ENCODE measurements at places on chromosomes 5 and 9.

DNA sequence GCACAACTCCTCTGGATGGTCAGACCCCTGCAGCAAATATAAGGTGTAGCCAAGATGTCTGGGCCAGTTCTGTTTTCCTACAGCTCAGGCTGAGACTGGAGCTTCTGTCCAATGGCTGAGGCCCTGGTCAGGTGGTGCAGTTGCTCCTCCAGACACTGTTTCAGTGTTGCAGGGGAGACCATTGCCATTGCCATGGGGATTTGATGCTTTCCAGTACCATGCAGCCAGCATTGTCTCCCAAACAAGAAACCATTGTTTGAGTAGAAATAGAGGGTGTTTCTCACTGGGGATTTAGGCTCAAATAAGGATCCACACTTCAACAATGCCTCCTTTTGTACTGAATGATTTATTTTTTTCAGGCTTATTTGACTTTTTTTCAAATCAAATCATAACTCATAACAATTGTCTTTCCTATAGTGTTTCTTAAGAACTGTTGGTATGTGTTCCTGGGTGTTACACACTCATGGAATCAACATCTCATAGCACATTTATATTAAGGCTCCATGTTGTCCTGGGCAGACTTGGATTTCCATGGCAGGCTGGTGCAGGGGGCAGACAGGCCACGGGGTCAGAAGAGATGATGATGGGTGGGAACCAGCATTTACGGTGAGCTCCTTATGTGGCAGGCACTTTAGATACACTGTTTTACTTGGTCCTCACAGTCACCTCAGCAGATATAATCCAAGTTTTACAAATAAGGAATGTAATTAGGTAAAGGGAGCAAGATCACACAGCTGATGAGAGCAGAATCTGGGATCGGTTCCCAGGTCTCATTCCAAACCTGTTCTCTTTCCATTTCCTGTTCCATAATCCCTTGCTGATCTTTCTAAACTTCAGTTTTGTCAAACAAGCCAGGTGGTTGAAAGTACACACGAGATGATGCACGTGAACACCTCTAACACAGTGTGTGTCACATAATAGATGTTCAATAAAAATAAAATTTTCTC is 95.9 kb upstream of the GNAQ start:
- H3K4me3 ChIP-seq: no peak overlapping the region
- H3K27me3 ChIP-seq: peaks cover 8% of the 10 kb centered on the region
- no peak for DNase-seq
- H3K36me3 ChIP-seq: peaks cover 1% of the 10 kb centered on the region

- H3K36me3 ChIP-seq: no peaks in the 10 kb centered on the region
- H3K4me1 ChIP-seq: no peaks in the 10 kb centered on the region
- no peak for DNase-seq
- H3K27me3 ChIP-seq: peaks cover 9% of the 10 kb centered on the region
- no peak overlapping the region for H3K4me3 ChIP-seq
These were observed 416.4 kb upstream of the CD180 start for GRCh38 chr5:67612961-67613360.

DNA sequence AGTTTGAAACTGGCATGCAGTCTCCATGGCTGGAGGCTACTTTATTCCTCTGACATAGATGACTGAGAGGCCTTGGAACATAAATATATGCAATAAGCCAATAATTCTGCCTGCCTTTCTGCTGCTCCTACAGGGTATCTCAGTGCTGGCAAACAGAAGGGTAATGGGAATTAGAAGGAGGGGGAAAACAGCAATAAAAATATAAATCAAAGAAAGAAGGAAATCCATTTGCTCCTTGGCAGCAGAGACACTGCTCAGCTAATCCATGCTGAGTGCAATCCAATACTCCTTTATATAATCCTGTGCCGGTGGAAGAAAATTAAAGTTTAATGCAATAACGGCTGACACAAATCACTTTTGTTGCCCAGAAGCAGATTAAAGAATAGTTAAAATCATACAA is 478.9 kb downstream of the SPATA31D1 start:
- no peaks in the 10 kb centered on the region for H3K27me3 ChIP-seq
- H3K4me3 ChIP-seq: no peak overlapping the region
- no peaks in the 10 kb centered on the region for H3K4me1 ChIP-seq
- no peaks in the 10 kb centered on the region for H3K36me3 ChIP-seq

- H3K27ac ChIP-seq: no peak overlapping the region
- DNase-seq: no peak
- H3K4me3 ChIP-seq: no peak overlapping the region
These were observed 152.4 kb upstream of the CCDC152 start for GRCh38 chr5:42604171-42604711.

DNA sequence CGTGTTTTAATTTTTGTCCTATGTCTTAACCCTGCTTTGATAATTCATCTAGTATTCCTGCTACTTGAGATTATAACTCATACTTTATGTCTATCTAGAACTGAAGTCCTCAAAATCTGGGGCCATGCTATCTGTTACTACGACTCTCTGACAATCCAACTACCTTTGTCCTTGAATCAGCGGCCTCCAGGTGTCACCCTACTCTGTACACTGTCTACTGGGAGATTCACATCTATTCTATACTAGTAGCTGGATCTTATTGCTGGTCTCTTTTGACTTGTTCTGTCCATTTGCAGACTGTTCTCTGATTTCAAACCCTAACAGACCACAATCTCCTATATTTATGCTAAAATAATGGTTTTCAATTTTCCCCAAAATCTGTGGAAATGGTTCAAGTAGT is 225.5 kb upstream of the ELAVL2 start:
- no peaks in the 10 kb centered on the region for H3K36me3 ChIP-seq
- no peaks in the 10 kb centered on the region for H3K27me3 ChIP-seq
- H3K4me3 ChIP-seq: no peak overlapping the region
- no peaks in the 10 kb centered on the region for H3K4me1 ChIP-seq
- no peak overlapping the region for H3K27ac ChIP-seq

DNA sequence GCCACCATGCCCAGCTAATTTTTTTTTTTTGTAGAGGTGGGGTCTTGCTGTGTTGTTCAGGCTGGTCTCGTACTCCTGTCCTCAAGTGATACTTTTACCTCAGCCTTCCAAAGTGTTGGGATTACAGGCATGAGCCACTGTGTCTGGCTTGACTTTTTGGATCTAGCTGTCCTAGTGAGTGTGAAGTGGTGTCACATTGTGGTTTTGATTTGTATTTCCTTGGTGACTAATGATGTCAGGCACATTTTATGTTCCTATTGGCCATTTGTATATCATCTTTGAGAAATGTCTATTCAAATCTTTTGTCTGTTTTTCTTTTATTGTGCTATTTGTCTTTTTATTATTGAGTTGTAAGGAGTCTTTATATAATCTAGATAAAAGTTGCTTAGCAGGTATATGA is 53.5 kb upstream of the MCCC2 start:
- no peak for DNase-seq
- no peaks in the 10 kb centered on the region for H3K27me3 ChIP-seq
- no peak overlapping the region for H3K4me3 ChIP-seq
- H3K27ac ChIP-seq: peak overlapping the region; percentile 80
- H3K4me1 ChIP-seq: peaks cover 23% of the 10 kb centered on the region

DNA sequence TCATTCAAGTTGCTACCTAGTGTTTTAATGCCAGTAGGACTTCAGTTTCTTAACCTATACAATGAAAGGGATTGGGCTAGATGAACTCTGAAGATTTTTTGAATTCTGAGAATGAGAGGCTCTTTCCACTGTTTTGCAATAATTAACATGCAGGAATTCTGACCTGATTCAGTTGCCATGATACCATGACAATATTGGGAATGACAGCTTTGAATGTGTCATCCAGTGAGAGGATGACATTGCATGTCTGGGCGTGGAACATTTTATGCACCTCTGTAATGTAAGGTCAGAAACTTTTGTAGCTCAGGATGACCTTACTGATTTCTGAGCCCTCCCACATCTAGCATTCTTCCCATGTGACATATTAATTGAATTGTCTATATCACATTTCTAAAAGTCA is 30.6 kb upstream of the SPINK5 start:
- no peaks in the 10 kb centered on the region for H3K27me3 ChIP-seq
- H3K36me3 ChIP-seq: no peaks in the 10 kb centered on the region
- DNase-seq: no peak
- H3K27ac ChIP-seq: no peak overlapping the region

- DNase-seq: peak; percentile 68
- no peaks in the 10 kb centered on the region for H3K27me3 ChIP-seq
- H3K4me1 ChIP-seq: peaks cover 63% of the 10 kb centered on the region
- H3K4me3 ChIP-seq: peak overlapping the region; percentile 13
- H3K36me3 ChIP-seq: peaks cover 87% of the 10 kb centered on the region
- peak overlapping the region; percentile 66 for H3K27ac ChIP-seq
These were observed 21.3 kb downstream of the C5orf58 start for GRCh38 chr5:170254056-170254455.

GRCh38 chr9:37453827-37454226 is 11.4 kb downstream of the ZBTB5 start:
- peaks cover 23% of the 10 kb centered on the region for H3K4me1 ChIP-seq
- no peak for DNase-seq
- no peaks in the 10 kb centered on the region for H3K27me3 ChIP-seq
- no peak overlapping the region for H3K4me3 ChIP-seq

DNA sequence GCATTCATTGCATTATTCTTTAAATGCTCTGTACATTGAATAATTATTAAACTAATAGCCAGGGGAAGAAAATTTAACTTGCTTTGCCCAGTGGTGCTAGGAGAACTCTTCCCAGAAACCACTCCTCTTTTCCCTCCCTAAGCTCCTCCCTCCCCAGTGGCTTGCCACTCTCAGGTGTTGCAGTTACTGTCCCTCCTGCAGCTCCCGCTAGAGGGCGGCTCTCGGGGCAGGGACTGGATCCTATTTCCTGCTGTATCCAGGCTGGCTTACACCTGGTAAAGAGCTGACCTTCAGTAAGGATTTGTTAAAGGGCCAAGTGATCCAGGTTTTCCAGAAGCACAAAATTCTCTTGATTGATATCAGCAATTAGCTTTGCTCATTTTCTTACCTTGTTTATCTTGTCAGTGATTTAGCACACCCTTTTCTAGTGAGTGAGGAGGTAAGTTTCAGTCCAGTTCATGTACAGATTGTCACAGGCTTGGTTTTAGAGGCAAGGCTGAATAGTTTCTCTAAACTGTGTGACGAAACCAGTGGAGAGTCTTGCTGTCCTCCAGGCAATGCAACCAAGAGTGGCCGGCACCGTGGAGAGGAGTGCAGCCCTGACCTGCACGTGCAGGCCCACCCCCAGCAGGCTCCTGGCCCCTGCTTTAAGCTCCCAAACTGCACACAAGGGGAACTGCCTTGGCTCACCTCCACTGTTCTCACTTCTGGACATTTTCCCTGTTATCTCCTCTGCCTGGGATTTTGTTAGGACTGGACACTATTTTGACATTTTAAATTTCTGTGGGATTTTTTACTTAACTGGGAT is 423.8 kb downstream of the SPOCK1 start:
- no peak for DNase-seq
- no peaks in the 10 kb centered on the region for H3K4me1 ChIP-seq
- no peak overlapping the region for H3K4me3 ChIP-seq

- H3K4me3 ChIP-seq: no peak overlapping the region
- peaks cover 49% of the 10 kb centered on the region for H3K4me1 ChIP-seq
- H3K36me3 ChIP-seq: peaks cover 42% of the 10 kb centered on the region
- no peaks in the 10 kb centered on the region for H3K27me3 ChIP-seq
- DNase-seq: no peak
These were observed 103.2 kb downstream of the USP20 start for GRCh38 chr9:129938291-129938979.

DNA sequence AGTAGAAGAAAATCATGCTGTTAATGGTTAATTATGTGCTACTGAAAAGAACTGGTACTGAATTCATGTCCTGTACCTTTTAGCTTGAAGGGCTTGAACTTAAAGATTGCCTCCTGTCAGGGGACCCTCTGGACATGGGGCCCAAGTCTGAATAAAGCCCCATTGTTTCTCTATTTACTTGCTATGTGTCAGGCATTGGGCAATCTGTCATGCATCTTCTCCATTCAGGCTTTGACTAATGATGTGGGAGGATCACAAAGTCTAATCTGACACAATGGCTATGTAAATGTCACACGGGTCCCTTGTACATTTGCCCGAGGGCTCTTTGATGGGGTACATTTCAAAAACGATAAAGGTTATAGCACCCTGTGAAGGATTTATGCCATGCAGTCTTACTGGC is 64.0 kb upstream of the TUSC1 start:
- no peaks in the 10 kb centered on the region for H3K4me1 ChIP-seq
- no peaks in the 10 kb centered on the region for H3K36me3 ChIP-seq
- no peak overlapping the region for H3K27ac ChIP-seq
- no peaks in the 10 kb centered on the region for H3K27me3 ChIP-seq

DNA sequence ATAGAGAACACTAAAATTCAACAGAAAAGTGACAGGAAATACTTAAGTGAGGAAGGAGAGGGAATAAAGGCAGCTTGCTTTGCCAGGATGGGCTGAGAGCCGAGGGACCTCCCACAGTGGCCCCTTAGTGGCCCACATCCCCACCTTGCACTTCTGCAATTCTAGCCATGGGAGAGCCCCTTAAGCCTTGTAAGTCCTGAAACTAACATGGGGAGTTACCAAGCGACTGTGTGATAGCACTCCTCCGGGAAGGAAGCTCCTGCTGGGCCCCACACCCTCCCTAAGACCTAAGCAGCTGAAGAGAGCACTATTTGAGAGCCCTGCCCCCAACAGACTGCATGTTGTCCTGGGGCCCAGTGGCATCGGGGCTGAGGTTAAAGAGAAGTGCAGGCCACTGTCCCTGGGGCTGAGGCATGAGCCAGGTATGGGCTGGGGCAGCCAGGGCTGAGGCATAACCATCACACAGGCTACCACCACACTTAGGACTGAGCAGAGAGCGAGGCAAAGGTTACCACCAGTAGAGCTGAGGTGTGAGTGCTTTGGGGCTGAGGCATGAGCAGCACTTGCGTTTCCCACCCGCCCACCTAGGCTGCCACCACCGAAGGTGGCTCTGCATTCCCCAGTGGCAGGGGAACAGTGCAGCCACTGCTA is 301.8 kb upstream of the TRPC7 start:
- H3K4me1 ChIP-seq: no peaks in the 10 kb centered on the region
- H3K36me3 ChIP-seq: no peaks in the 10 kb centered on the region
- no peak overlapping the region for H3K4me3 ChIP-seq
- no peak overlapping the region for H3K27ac ChIP-seq

DNA sequence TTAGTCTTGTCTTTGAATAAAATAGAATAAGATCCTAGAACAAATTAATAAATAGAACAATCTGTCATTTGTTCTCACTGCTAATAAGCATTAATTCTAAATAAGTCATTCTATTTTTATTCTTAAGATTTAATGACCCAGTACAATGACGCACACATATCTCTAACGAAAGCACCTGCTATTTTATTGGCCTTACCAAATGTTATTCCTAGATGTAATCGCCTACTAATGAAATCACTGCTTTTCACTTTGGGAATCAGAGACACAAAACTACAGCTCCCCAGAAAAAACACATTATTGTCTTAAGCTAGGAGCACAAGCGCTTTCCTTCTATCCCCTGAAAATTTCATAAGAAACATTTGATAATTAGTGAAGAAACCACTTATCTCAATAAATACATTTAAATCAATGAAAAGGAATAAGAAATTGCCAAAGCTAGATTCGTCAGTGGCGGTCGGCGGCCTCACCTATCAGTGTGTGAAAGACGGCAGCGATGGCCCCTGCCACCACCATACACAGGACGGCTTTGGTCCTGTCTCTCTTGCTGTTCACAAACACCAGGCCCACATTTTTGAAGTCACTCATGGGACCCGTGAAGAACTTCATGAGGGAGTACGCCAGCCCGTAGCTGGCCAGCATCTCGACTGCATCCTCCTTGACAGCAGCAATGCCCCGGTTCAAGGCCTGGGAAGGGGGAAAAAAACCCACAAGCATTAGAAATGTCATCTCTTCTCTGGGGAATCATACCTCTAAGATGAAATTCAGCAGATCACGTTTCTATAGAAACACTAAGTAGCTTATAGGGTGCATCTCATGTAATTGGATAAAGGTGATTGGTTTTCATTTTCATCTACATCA is 102.8 kb downstream of the ANKH start:
- peaks cover 16% of the 10 kb centered on the region for H3K4me1 ChIP-seq
- no peak overlapping the region for H3K4me3 ChIP-seq
- H3K27me3 ChIP-seq: no peaks in the 10 kb centered on the region
- no peak for DNase-seq
